ENCODE measurements at places on chromosomes 1 and 21.

DNA sequence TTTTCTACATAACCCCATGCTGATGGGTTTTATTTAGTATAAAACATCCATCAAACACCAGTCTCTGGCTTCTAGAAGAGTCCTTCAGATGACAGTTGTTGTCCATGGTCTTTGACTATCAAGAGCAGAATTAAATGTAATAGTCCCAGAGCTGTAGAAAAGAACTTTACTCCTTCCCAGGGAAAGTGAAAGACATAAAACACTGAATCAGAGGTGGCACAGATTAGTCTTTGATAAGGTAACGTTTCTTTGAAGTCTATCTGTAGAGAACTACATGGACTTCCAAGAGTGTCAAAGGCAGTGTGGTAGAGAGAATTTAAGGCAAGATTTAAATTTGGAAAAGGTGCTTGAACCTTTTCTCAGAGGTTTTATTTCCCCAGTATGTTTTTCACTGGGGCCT is 21.9 kb downstream of the SYNC start:
- H3K27ac ChIP-seq: peak overlapping the region; percentile 46
- no peak for DNase-seq
- no peak overlapping the region for H3K4me3 ChIP-seq
- H3K27me3 ChIP-seq: no peaks in the 10 kb centered on the region
- no peaks in the 10 kb centered on the region for H3K4me1 ChIP-seq
- peaks cover 13% of the 10 kb centered on the region for H3K36me3 ChIP-seq

- H3K27me3 ChIP-seq: no peaks in the 10 kb centered on the region
- no peak overlapping the region for H3K4me3 ChIP-seq
- DNase-seq: no peak
- H3K4me1 ChIP-seq: peaks cover 12% of the 10 kb centered on the region
- no peaks in the 10 kb centered on the region for H3K36me3 ChIP-seq
- no peak overlapping the region for H3K27ac ChIP-seq
Observed at GRCh38 chr21:45418301-45419071, 13.5 kb downstream of the COL18A1 start.

GRCh38 chr1:8580566-8580965 is 236.9 kb downstream of the RERE start:
- no peak for DNase-seq
- H3K36me3 ChIP-seq: no peaks in the 10 kb centered on the region

- H3K27me3 ChIP-seq: no peaks in the 10 kb centered on the region
- H3K27ac ChIP-seq: no peak overlapping the region
- no peaks in the 10 kb centered on the region for H3K4me1 ChIP-seq
- no peak overlapping the region for H3K4me3 ChIP-seq
- DNase-seq: no peak
Observed at GRCh38 chr1:86687595-86687994, 16.8 kb upstream of the SH3GLB1 start.

DNA sequence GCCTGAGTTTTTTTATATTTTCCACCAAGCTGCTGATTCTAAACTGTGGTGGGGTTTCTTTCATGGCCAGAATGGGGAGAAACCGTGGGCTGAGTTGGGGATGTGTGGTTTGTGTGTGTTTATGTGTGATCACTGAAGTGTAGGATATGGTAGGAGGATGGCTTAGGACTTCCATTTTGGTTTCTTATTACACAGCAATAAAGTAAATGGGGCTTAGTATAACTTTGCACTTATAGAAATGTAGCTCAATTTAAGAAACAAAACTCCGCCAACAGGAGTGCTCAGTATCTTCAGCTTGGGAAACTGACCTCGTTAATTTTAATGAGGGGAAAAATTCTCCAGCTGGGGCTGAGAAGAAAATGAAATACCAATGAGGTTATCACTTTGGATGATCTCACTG is 77.8 kb downstream of the PBX1 start:
- peaks cover 56% of the 10 kb centered on the region for H3K4me1 ChIP-seq
- H3K27ac ChIP-seq: no peak overlapping the region
- H3K27me3 ChIP-seq: no peaks in the 10 kb centered on the region
- no peak overlapping the region for H3K4me3 ChIP-seq

DNA sequence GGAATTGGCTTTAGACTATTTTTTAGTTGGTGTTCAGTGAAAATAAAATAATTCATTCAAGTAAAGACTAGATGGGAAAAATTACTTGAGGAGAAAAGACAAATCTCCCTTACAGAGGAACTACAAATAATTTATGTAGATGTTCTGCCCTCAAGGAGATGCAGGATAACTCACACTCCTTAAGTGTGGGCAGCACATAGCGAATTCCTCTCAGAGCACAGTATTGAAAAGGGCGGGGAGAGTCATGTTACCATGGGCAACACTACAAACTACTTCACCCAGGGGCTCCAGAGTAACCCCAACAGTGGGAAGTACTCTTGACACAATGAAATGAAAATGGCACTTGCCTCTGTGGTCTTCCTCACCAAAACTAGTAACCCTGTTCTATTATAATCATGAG is 20.6 kb upstream of the LAMC2 start:
- peaks cover 11% of the 10 kb centered on the region for H3K4me1 ChIP-seq
- no peak overlapping the region for H3K27ac ChIP-seq
- H3K36me3 ChIP-seq: no peaks in the 10 kb centered on the region

DNA sequence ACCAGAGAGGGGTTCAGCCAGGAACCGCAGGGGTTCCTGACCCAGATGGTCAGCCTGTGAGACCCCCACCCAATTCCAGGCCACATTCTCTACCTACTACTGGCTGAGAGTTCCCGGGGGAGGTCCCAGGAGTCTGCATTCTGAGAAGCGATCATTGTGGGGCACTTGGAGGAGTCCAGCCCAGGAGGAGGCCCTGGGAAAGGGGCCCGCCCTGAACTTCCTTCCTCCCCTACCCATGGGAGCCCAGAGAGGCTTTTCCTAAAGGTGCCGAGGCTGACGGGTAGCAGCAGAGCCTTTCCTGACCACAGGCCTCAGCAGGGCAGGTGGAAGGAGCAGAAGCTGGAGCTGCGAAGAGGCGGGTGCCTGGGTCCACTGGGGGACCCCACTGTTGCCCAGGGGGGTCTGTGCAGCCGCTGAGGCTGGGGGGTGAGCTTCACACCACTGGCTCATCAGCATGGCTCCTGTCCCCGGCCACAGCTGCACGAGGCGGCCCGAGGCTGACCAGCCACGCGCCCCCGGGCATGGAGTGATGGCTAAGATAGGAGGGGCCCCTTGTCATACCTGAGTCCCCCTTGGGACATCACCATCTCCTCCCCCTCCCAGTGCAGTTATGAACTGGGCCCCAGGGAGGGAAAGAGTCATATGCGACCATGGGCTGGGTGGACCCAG is 127.7 kb downstream of the PRDM16 start:
- no peak overlapping the region for H3K27ac ChIP-seq
- H3K4me1 ChIP-seq: peaks cover 30% of the 10 kb centered on the region
- H3K4me3 ChIP-seq: no peak overlapping the region
- no peaks in the 10 kb centered on the region for H3K36me3 ChIP-seq
- no peak for DNase-seq

- no peak for DNase-seq
- peaks cover 10% of the 10 kb centered on the region for H3K36me3 ChIP-seq
- no peak overlapping the region for H3K4me3 ChIP-seq
- H3K4me1 ChIP-seq: peaks cover 36% of the 10 kb centered on the region
- no peaks in the 10 kb centered on the region for H3K27me3 ChIP-seq
- H3K27ac ChIP-seq: peak overlapping the region; percentile 59
Observed at GRCh38 chr1:56527548-56528302, 51.6 kb downstream of the PLPP3 start.

DNA sequence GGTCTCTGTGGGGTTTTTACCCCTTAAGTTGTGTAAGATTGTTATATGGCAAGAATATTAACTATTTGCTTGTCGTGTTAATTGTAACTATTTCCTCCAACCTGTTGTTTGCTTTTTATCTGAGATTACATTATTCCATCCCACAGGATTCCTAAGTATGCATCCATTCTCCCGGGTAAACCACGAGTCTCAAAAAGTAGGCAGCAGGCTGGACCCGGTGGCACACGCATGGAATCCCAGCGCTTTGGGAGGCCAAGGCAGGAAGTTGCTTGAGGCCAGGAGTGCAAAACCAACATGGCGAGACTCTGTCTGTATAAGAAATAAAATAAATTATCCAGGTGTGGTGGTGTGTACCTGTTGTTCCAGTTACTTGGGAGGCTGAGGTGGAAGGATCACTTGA is 12.6 kb upstream of the RSPO1 start:
- no peaks in the 10 kb centered on the region for H3K4me1 ChIP-seq
- no peak overlapping the region for H3K27ac ChIP-seq
- DNase-seq: no peak
- no peak overlapping the region for H3K4me3 ChIP-seq
- H3K36me3 ChIP-seq: no peaks in the 10 kb centered on the region

DNA sequence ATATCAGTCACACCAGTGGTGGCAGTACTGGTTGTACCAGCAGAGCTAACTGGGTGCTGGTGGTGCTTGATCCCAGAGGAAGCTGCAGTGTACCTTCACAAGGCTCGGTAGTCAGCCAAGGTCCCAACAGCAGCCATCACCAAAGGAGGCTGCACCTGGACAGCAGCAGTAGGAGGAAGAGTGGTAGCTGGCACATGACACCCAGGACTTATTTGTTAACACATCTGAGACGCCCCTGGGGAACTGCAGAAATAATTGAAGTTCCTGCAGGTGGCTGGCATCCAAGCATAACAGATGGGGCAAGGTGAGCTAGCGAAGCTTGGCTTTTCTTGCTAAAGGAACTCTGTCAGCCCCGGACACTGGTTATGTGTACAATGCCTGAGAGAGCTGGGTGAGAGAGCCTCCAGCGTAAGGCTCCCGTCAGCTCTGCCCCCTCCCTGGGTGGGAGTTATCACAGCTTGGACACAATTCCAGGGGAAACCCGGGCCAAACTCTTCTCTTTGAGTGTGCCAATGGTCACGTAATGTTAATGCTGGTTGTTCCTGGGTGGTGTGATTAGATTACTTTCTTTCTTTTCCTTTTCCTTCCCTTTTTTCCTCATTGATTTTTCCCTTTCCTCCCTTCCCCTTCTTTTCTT is 29.1 kb upstream of the PARP1 start:
- no peak for DNase-seq
- H3K27ac ChIP-seq: no peak overlapping the region
- H3K27me3 ChIP-seq: no peaks in the 10 kb centered on the region
- no peaks in the 10 kb centered on the region for H3K36me3 ChIP-seq

DNA sequence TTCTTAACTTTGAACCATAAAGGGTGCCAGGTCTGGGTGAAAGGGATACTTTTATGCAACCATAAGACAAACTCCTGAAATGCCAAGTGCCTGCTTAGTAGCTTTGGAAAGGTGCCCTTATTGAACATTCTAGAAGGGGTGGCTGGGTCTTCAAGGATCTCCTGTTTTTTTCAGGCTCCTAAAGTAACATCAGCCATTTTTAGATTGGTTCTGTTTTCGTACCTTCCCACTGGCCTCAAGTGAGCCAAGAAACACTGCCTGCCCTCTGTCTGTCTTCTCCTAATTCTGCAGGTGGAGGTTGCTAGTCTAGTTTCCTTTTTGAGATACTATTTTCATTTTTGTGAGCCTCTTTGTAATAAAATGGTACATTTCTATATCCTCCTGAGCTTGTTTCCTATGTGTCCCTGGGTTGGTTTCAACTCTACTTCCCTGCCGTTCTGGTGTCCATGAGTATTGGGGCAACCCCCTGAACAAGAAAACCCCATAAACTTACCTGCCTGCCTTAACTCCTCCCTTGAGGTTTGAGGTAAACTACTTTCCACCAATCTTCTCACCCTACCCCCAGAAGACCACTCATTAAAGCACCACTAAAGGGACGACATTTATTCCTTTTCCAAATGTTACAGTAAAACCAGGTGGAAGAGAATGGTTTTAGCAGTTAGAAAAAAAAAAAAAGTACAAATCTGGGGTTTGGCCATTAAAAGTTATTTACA is 2.6 kb downstream of the MARCKSL1 start:
- DNase-seq: no peak
- peaks cover 6% of the 10 kb centered on the region for H3K36me3 ChIP-seq
- peaks cover 34% of the 10 kb centered on the region for H3K4me1 ChIP-seq
- peaks cover 7% of the 10 kb centered on the region for H3K27me3 ChIP-seq

- no peaks in the 10 kb centered on the region for H3K4me1 ChIP-seq
- no peaks in the 10 kb centered on the region for H3K36me3 ChIP-seq
- no peak overlapping the region for H3K27ac ChIP-seq
- DNase-seq: no peak
Observed at GRCh38 chr21:45093035-45093532, 18.7 kb downstream of the ADARB1 start.

GRCh38 chr1:156270314-156270713 is 12.3 kb downstream of the SMG5 start:
- H3K4me1 ChIP-seq: no peaks in the 10 kb centered on the region
- H3K27me3 ChIP-seq: no peaks in the 10 kb centered on the region
- H3K4me3 ChIP-seq: no peak overlapping the region
- DNase-seq: no peak
- no peak overlapping the region for H3K27ac ChIP-seq

DNA sequence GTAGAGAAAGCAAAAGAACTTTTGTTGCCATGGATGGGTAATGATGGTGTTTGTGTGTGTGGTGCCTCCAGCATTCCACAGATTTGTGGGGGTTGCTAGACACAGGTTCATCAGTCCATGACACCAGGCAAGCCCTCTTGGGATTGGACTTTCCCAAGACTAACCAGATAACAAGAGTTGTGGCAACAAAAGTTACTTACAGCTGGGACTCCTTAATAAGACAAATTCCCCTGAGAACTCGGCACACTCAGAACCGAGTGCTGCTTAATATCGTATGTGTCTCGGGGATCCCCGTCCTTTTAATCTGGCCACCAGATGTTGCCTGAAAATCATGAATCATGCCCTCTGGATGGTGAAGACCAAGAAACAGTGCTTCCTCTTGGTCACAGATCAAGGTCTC is 193.3 kb downstream of the AJAP1 start:
- H3K27ac ChIP-seq: no peak overlapping the region
- DNase-seq: no peak
- no peaks in the 10 kb centered on the region for H3K27me3 ChIP-seq
- no peaks in the 10 kb centered on the region for H3K36me3 ChIP-seq

All from neural progenitor cell (in vitro differentiated cells).